ENCODE measurements at places on chromosomes 6 and 20.
A peak's percentile ranks its signal among the peaks of the same experiment; 100 is the strongest.

DNA sequence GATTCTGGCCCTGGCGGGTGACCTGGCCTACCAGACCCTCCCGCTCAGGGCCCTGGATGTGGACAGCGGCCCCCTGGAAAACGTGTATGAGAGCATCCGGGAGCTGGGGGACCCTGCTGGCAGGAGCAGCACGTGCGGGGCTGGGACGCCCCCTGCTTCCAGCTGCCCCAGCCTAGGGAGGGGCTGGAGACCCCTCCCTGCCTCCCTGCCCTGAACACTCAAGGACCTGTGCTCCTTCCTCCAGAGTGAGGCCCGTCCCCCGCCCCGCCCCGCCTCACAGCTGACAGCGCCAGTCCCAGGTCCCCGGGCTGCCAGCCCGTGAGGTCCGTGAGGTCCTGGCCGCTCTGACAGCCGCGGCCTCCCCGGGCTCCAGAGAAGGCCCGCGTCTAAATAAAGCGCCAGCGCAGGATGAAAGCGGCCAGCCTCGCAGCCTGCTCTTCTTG, 868 bp upstream of the SLC2A4RG start:
- peak; percentile 39 for DNase-seq

DNA sequence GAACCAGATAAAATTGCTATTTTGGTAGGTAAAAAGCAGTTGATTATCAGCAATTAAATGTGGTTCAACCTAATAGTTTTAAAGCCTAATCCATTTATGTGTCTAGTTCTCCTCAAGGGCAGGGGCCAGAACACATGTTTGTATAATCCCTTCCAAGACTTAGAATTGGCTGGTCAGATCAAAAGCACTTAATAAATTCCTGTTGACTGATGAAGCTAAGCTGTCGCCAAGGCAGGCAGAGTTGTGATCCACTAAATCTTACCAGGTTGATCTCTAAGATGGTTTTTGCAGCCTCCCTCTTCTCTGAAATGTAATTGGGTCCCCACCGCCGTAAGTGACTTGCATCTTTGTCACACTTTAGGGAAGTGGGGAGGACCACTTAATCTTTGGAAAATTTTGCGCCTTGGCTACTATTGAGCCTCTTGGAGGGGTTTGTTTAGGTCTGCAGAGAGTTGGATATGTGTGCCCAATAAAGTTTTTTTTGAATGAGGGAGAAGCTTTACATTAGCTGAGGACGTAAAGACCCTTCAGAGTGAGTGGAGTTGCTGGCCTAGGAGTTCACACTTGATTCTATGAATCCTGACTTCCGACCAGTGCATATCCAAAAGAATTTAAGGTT, 65.9 kb downstream of the PHF20 start:
- no peak for DNase-seq

DNA sequence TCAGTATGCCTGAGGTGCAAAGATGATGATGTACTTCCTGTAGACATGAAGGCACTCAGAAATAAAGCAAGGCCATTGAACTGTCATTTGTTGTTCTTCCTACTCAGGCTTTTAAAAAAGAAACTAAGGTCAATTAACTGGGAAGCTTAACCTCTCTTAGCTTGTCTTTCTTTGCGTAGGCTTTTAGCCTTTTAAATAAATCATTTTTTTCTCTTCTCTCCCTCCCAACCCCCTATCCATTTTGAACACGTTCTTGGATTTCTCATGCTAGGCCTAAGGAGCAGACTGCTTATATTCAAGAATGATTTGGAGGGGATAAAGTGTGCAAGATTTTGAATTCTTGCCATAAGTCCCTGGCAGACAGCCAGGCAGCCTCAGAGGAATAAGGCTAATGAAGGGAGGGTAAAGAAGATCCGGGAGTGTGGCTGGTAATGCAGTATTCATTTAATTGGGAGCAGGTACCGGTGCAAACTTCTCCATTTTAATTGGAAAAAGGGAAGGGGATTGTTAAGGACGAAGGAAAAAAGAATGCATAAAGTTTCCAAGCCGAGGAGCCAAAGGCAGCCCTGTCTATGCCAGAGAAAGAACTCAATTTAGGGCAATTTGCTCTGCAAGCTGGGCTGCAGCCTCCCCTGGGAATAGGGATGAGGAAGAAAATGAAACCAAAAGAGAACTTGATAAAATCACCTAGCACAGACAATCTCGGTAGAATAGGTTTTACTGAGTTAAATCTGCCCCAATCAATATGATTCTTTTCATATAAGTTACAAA, 343.8 kb upstream of the MMS22L start:
- peak; percentile 57 for DNase-seq

DNA sequence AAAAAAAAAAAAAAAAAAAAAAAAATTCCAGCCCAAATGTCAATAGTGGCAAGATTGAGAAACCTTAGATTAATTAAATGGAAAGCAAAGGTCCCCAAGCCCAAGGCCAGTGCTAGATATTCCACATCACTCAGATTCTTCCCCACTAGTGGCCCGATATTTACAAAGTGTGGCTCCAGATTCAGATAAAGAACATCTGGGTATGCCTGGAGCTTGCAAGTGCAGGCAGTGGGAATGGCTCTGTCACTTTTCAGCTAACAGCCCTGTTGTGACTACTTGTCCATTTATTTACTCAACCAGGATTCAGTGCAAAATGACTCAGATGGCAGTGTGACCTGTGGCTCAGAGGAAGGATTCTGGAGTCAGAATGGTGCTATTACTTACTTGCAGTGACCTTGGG, 8.2 kb upstream of the KCNB1 start:
- DNase-seq, result no peak

GRCh38 chr6:105452924-105453756, 50.3 kb upstream of the PREP start:
- no peak for DNase-seq

GRCh38 chr6:131787766-131788712, 19.8 kb upstream of the ENPP1 start:
- no peak for DNase-seq

DNA sequence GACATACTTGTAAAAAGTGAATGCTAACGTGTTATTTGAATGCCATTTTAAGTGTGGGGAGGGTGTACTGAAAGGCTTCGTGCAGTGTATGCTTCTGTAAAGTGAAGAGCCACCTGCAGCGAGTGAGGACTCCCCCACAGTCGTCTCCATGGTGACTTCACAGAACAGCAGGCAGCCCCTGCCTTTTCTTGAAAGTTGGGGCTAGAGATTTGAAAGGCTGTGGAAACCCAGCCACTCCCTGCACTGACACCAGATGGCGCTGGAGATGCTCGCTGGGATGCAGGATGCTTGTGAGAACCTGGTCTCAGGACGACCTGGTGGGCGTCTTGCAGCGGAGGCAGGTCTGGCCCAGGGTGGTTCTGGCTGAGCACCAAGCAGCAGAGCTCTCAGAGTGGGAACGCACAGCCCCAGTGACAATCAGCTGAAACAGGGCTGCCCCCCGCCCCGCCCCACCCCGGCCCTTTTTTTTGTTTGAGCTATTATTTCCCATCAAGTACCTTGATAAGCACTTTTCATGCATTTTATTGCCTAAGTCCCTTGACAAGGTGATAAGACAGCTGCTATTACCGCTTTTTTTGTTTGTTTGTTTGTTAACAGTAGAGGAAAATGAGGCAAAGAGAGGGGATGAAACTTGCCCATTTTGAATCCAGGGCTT, 150.3 kb downstream of the SYCP2 start:
- peak; percentile 62 for DNase-seq

DNA sequence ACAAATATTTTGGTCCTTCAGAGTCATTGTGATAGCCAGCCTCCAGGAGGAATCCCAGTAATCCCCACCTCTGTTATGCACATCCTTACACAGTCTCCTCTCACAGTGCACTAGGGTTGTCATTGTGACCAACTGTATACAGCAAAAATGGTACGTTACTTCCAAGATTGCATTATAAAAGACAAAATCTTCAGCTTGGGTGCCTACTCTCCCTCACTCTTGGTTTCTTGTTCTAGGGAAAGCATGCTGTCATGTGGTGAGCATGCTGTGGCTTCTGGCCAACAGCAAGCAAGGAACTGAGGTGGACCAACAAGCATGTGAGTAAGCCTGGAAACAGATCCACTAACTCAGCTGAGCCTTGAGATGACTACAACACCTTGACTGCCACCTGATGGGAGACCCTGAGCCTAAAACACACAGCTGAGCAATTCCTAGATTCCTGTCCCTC, 130.1 kb upstream of the DST start:
- no peak for DNase-seq

- DNase-seq, result no peak
Measured at GRCh38 chr6:148736774-148737412, 9.9 kb upstream of the UST start.

- no peak for DNase-seq
Measured at GRCh38 chr6:19827247-19827646, 9.9 kb upstream of the ID4 start.

- no peak for DNase-seq
Measured at GRCh38 chr20:2748551-2749342, 51.7 kb downstream of the CPXM1 start.

DNA sequence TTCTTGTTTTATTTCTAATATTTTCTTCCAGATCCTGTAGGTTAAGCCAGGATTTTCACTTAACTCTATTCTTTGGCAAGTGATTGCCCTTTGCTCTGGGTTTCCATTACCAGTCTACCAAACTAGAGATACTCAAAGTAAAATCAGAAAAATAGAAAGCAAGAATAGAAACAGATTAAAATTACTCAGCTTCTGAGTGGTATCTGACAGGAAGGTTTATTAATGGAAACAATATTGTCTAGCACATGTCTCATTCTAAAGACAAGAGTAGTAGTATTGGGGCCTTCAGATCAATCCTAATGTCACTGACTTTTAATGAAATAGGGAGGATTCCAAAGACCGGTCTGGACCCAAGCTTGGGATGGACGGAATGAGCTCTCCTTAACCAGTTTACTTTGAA, 72.3 kb downstream of the SIM1 start:
- no peak for DNase-seq

GRCh38 chr6:15522427-15522826, 140.4 kb downstream of the DTNBP1 start:
- DNase-seq, result no peak

GRCh38 chr6:137882225-137882961, 15.3 kb downstream of the TNFAIP3 start:
- DNase-seq, result no peak

DNA sequence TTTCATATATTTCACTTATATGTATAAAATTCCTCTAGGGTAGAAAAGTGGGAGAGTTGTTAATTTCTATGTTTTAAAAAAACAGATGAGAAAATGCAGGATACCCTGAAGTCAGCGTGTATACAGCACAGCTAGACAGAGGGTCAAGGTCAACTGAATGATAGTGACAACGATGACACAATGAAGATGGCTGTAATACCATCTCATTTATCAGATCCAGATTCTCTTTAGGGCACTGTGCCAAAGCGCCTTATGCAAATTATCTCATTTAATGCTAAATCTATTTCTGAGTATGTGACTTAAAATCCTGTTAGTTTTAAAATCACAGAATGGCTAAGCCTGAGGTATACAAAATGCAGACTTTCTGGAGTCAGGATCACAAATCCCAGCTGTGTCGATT, 431.4 kb upstream of the RUNX2 start:
- DNase-seq, result no peak

DNA sequence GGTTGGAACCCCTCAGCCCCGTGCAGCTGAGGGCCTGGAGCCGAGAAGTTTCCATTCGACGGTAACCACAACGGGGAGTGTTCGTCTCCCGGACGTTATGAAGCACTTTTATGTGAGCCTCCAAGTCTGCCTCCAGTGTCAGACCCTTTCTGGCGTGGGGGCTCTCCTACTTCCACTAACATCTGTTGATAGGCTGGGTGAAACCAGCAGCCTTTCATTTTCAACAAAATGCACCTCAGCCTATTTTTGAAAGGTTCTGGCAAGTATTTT, 257.4 kb downstream of the THBS2 start:
- no peak for DNase-seq

GRCh38 chr6:116420341-116420740, 40.8 kb upstream of the CALHM6 start:
- DNase-seq, result no peak

DNA sequence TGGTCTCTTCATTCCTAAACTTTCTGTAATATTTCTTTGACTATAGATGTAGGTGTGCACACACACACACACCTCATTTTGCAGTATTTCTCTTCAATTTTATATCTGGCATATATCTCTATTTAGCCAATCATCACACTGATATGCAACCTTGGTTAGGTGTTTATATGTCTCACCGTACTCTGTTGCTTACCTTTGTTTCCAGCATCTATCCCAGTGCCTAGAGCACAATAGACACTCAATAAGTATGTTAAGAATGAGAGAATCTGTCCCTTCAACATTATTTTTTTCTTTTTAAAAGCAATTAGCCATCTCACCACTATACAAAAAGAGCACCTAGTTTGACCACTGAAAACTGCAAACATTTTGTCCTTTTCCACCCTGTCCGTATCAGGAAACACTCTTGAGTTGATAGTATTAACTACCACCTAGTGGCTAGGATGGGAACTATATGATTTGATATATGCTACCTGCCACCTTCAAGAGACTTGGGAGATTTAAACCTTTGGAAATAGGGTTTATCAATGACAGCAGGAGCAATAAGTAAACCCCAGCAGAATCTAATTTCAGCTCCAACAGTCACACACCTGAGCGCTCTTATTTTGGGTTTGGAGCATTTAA, 48.7 kb upstream of the RSPO3 start:
- no peak for DNase-seq

DNA sequence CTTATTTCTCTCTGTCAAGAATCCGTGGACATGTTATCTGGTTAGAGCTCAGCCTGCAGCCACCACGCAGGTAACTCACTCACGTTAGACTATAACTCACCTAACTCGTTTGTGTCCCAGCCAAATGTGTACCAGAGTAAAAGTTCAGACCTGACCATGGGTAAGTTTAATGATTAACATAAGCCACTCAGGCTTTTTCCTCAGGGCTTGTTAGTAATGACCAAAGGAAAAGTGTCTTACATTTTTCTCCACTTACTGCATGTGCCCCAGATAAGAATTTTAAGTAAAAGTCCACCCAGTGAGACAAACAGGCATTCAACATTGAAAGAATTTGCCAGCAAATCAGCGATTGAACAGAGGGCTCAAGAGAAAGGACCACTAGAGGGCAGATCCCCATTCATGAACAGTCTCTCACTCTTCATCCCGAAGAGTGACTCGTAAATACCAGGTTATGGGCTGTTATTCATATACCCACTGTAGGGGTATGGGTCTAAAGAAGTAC, at the start of gene PKHD1:
PKHD1 (minus strand) TSS at position 116 of the 502 bp plus-strand sequence. CDS start 2,680 bp downstream, outside the sequence.
- DNase-seq, result no peak

- no peak for DNase-seq
Measured at GRCh38 chr20:34941226-34941625, 14.4 kb downstream of the GSS start.

DNA sequence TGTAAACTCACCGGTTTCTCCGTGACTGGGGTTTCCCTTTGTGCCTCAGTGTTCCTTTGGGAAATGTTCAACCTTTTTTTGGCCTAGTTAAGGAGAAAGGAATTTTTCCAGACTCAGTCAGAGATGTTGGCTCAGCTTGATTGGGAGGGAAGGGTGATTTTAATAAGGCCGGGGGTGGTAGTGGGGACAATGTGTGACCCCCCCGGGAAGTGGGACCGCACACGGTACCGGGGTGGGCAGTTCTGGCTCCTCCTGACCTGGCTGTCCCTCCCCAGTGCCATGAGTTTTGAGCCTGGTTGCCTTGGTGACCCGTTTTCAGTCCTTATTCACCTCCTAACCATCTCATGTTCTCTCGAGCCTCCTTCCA, 132.7 kb downstream of the SNX5 start:
- no peak for DNase-seq

GRCh38 chr20:49757597-49757996, 43.9 kb upstream of the B4GALT5 start:
- no peak for DNase-seq

Measured in NCI-H2171 (cell line).